ENCODE measurements at places on chromosomes 1 and 21.

GRCh38 chr1:158654086-158654485, 32.4 kb downstream of the SPTA1 start:
- DNase-seq, result no peak

GRCh38 chr1:115714572-115715141, 53.9 kb downstream of the CASQ2 start:
- DNase-seq, result no peak

- no peak for DNase-seq
Measured at GRCh38 chr1:232438476-232438875, 191.5 kb downstream of the SIPA1L2 start.

DNA sequence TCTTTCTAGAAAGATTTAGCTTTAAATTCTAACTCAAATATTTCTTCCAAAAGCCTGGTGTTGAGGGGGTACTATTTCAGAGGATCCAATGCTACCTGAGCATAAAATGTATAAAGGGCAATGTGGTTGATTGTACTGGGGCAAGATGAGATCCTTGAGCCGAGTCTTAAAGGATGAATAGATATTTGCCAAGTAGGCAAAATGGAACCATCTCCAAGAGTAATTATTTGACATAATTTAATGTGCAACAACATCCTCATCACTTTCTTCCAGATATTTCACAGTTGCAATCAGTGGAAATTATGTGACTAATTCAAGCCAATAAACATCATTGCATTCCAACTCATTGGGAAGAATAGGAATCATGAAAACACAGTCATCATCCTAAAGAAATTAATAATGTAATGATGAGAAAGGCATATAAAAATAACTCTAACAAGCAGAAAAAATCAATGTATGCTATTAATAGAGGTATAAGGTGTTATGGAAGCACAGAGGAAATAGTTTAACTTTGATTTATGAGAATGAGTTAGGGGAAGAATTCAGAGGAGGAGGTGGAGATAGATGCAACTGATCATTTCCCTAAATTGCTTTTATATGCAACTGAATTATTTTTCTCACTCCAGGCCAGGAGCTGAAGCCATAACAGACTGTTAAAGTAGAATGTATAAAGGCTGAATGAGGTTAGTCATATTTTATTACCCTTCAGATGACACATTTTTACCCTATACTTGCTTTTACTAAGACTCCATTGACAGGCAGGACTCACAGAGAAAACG, 30.0 kb upstream of the RGS4 start:
- no peak for DNase-seq

DNA sequence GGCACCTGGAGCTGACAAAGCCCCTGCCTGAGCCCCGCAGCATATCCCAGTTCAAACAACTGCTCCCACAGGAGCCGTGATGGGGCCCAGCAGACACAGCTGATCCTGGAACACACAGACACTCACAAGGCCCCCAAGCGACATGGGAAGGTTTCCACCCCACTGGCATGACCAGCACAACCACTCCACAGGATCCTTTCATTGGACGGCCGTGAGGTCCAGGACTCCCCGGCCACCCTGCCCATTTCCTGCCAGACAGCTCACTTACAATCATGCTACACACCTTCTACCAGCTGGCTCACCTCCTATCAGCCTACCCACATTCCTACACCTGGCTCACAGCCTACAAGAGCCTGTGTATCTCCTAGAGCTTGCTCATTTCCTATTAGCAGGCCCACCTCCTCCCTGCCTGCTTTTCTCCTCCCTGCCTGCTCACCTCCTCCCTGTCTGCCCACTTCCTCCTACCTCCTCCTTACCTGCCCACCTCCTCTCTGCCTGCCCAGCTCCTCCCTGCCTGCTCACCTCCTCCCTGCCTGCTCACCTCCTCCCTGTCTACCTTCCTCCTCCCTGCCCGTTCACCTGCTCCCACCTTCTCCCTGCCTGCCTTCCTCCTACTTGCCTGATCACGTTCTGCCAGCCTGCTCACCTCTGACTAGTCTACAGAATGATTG, 73.9 kb downstream of the MATN1 start:
- no peak for DNase-seq

DNA sequence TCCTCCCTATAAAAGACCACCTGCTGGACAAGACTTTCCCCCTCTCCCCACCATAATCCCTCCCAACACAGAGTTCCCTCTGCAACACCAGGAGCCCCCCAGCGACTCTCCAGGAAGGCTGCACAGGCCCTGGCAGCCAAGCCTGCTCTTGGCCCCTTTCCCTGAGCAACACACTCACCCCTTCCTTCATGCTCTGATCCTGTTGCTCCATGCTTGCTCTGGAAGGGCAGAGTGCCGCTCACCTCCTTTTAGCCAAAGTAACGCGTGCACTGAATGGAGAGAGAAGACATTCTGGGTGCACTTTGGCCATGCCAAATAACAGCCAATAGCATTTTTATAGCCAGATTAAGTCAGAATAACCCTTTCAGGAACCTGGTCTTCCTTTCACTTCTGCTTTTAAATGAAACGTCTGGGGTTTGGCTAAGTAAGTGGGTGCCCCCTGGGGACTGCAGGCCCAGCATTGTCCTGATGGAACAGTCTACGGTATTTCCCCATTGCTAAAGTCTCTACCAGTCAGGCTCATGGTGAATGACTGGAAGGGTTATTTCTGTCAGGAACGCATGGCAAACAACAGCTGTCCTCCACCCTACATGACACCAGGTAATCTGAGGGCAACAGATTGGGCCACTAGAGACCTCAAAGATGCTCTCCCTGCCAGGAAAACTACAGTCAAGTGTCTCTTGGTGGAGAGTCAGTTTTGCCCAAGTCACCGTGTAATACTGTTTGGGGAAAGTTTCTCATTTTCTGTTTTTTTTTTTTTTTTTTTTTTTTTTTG, at the start of gene SLC2A5:
Gene SLC2A5 (minus strand): TSS at position 310 of the 775 bp plus-strand sequence. CDS start 99 bp downstream, at position 211.
- DNase-seq, result no peak

GRCh38 chr1:247241691-247242090, 14.2 kb upstream of the VN1R5 start:
- peak; percentile 9 for DNase-seq

DNA sequence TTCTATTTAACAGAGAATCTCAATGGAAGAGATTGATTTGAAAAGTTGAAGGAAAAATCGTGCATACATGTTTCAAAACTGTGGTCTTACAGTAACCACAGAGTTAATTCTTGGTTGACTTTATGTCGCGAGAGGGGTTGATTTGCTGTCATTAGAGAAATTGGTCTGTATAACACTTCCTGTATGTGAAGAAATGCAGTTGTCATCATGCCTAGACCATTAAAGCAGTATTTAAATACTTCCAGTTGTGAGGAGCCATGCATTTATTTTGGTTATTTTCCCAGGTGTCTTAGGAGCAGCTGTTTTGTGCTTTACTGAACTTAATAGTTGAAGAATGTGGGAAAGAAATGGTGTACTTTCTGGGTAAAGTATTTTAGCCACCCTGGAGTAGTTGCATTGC, 76.2 kb downstream of the NFIA start:
- no peak for DNase-seq

- DNase-seq, result no peak
Measured at GRCh38 chr1:71054791-71055190, 7.2 kb upstream of the PTGER3 start.

DNA sequence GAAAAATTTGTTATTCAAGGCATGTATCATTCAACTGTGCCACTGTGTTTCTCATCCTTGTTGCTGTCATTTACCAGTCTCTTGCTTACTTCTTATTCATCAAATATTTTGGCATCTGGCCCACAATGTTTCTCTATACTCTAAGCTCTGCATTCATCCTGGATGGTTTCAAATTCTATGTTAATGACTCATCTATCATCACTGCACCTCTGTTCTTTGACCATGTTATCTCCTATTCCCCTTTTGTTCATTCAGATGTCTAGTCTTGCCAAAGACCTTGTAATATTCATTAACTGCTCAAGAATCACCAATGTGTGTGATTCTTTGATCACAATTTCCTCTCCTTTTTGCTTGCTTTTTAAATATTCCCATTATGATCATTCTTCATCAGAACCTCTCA, 54.6 kb upstream of the PRKACB start:
- DNase-seq, result peak; percentile 88

GRCh38 chr1:235307158-235308124, 20.5 kb downstream of the ARID4B start:
- DNase-seq, result peak; percentile 33

DNA sequence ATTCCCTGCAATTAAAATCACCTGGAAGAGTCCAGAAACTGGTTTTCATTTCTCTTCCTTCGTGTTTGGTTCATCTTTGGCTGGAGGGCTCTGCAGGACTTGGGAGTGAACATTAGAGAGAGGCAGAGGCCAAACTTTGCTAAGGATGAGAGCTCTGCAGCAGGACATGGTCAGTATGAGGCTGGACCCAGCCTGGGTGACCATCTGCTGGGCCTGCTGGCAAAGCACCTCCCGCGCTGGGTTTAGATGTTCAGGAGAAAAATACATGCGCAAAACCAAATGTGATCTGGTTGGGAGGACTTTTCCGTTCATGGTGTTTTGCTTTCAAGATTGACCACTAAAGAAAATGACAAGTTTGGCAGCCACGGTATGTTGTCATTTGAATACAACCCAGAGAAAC, 15.9 kb downstream of the KAZN start:
- DNase-seq, result no peak

GRCh38 chr1:184632415-184633175, 122.1 kb downstream of the EDEM3 start:
- DNase-seq, result no peak

GRCh38 chr1:17908945-17909344, 153.8 kb downstream of the ACTL8 start:
- no peak for DNase-seq

- no peak for DNase-seq
Measured at GRCh38 chr1:25617625-25618432, 1.2 kb downstream of the MAN1C1 start.

DNA sequence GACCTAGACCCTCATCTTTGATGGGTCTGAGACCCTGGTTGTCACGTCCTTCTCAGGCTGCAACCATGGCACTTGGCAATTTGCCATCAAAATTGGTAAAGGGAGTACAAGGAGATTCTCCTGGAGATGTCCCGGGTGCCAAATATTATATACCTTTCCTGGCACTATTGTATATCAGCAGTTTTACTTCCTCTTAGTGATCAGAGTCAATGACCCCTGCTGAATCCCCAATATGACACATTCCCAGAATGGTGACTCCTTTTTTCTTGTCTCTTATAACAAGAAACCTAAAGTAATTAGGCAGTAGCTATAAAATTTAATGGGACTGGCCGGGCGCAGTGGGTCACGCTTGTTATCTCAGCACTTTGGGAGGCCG, 39.6 kb upstream of the CDC42BPA start:
- DNase-seq, result no peak

GRCh38 chr21:44598061-44598460, 2.3 kb upstream of the KRTAP10-7 start:
- no peak for DNase-seq

DNA sequence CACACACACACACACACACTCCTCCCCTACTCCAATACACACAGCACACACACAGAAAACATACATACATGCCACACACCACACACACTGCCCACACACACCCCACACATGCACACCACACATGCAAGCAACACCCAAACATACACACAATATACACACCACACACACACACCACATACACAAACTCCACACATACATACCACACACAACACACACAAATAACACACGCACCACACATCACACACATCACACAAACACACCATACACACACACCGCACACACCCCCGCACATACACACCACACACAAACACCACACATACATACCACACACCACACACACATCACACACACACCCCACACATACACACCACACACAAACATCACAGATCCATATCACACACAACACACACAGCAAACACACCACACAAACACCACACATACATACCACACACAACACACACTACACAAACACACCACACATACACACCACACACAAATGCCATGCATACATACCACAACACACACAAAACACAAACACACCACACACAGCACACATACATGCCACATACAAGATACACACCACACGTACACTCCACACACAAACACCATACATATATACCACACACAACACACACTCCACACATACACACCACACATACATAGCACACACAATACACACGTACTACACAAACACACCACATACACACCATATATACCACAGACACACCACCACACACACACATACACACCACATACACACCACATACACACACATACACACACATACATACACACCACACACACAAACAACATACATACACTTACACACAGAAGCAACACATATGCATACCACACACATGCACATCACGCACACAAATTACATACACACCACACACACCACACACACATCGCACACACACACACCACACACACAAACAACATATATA, 932 bp upstream of the RAB7B start:
- DNase-seq, result no peak

- no peak for DNase-seq
Measured at GRCh38 chr1:192766876-192767275, 42.0 kb upstream of the RGS2 start.

- peak; percentile 46 for DNase-seq
Measured at GRCh38 chr1:35573198-35574124, at the start of gene TFAP2E. TFAP2E (plus strand) TSS chr1:35573314; CDS start chr1:35573578, 264 bp downstream.

DNA sequence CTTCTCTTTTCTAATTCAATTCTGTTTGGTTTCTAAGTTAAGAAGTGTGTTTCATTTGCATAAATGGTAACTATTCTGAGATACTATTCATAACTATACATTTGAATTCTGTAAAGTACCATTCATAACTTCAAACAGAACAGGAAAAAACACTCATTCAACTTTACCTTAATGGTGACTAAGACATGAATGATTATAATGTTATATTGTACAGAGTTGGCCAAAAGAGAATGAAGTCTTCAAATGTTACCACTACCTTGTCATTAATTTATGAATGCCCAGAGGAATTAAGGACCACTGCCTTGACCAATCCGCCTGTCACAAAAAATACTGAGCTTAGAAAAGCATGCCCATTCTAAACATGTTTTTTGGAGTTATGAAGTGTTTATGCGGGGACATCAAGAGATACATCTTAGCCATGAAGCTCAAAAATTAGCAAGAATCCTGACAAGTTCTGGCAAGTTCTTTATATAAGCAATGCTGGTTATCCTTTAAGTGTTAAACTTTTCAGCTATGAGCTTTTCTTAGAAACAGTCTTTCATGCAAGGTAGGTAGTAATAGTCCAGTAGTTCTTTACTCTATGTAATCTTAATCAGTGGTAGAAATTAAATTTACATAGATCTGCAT, 7.9 kb downstream of the WASF2 start:
- DNase-seq, result no peak

- DNase-seq, result no peak
Measured at GRCh38 chr1:214143006-214143992, 137.7 kb upstream of the SMYD2 start.

DNA sequence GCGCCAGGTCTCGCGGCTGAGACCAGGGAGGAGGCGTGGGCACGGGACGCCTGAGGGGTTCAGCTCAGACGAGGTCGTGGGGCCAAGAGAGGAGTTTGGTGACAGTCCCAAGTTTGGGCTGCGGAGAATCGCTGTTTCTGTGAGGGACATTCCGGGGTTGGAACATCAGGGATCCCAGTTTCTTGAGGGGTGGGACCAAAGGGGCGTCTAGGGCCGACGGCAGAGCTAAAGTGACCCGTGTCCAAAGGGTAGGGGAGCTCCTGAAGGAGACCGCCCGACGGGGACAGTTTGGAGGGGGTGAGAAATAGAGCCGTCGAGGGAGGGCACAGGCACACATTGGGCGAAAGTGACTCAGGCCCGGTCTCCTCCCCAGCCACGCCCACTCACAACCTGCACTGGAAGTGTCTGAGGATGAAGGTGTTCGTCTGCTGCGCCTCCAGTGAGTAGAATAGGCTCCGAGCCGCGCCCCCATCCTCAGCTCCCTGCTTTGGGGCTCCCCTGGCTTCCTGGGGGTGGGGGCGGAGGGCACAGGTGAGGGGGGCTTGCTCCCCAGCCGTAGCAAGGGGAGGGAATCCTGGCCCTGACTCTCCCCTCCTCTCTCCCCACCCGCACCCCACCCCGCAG, 7.0 kb downstream of the EFNA3 start:
- no peak for DNase-seq
